Activated naive CD4-positive, alpha-beta T cell treated with anti-CD3 and anti-CD28 coated beads, Interleukin-2, amount 50 U/mL, for 72 hours (primary cell): ENCODE measurements at places on chromosomes 1 and 21. TPM values are rescaled to one million over a fixed set of nuclear protein-coding genes. Genes with fewer than 3 reads are reported as not detected.

CSMD2 gene
- not detected for total RNA-seq

CYP4A11 gene
- total RNA-seq: not detected

LIN28A gene
- not detected for total RNA-seq

VSIG8 gene
- total RNA-seq: 0.18 TPM

BRDT gene
- not detected for total RNA-seq

ARHGAP30 gene
- total RNA-seq: 116 TPM

PDC gene
- total RNA-seq: not detected

- DNase-seq: no peak
These were observed 310.9 kb downstream of the MATN1 start for GRCh38 chr1:30412241-30413110.

DNA sequence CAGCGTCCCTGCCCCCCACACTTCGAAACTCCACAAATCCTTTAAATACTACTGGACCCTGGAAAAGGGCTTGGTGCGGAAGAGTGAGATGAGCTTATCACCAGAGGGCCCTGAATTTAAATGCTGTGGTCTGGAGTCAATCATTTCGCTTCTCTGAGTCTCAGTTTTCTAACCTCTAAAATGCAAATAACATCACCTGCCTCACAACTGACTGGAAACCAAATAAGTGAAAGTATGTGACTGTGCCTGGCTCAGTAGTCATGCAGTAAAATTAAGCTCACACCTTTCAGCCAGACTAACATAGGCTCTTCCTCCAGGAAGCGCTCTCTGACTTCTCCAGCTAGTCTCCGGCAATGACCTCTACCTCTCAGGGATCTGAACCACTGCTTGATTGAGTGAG, 4.2 kb downstream of the GJA4 start:
- DNase-seq: no peak

- no peak for DNase-seq
These were observed 438.1 kb downstream of the LMO4 start for GRCh38 chr1:87766737-87767136.

GRCh38 chr1:88983791-88984559, 8.5 kb downstream of the KYAT3 start:
- no peak for DNase-seq

GRCh38 chr1:215269955-215270354, 187.4 kb downstream of the KCNK2 start:
- DNase-seq: no peak

- DNase-seq: no peak
These were observed 1.2 kb downstream of the TRIT1 start for GRCh38 chr1:39882152-39882551.

DNA sequence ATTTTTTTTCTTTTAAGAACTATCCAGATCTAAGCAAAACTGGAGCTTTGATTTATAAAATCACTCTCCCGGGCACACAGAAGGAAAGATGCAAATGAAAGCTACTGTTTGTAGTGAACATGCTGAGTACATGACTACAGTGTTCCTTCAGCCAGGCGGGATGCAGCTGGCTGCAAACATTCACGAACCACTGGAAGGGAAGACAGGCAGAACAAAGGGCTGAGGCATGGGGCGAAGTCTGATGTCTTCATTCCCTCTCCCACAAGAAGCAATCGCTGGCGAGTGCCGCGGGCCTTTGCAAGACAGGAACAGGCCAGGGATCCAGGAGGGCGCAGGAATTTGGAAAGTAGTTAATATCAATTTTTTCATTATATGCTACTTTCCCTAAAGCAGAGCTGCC, 257.9 kb upstream of the AJAP1 start:
- DNase-seq: no peak

DNA sequence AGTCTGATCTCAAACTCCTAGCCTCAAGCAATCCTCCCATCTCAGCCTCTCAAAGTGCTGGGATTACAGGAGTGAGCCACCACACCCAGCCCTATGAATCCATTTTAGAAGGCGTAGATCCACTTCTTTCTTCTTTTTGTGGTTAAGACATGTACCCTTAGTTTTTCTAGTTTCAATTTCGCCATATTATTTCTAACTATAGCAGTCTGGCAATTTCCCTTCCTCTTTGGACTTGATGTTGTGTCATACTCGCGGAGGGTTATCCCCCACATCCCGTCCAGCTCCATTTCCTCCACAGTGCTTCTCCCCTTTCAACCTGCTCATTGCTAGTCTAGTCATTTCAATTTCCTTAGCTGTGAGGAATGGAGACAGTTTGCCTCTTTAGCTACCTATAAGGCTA, 5.2 kb upstream of the LRRC8D start:
- DNase-seq: no peak
